Caki2 (cell line): ENCODE measurements at places on chromosomes 16 and 17. TPM values are rescaled to one million over a fixed set of nuclear protein-coding genes. Genes with fewer than 3 reads are reported as not detected.

- DNase-seq, result no peak
Measured at GRCh38 chr16:80623376-80623775, 82.6 kb downstream of the DYNLRB2 start.

DNA sequence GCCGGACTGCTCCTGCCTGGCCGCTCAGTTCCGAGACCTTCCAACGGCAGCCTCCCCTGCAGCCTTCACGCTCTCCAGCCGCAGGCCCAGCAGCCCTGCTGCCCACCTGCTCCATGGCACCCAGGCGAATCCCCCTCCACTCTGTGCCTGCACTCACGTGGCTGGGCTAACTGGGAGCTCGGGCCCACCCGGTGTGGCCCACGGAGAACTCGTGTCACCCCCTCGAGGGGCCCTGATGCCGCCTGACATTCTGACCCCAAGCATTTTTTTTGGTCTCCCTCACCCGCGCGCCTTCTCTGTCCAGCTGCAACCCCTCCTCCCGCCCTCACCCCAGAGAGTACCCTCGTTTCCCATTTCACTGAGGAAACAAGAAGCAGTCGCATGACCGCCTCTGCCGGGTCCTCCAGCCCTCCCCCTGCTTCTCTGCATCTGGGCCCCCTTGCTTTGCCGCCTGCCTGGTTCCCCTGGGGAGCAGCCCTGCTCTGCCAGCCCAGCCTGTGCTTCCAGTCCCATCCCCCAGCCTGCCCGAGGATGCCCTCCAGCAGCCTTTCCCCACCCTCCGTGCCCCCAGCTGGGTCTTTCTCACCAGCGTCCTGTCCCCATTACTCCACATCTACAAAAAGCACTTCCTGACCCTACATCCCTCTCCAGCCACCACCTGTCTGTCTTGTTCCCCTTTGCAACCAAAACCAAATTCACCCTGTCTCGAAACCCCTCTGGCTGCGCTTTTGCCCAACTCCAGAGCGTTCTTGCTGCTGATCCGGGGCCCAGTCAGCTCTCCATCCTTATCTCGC, 146.4 kb upstream of the CHMP6 start:
- no peak for DNase-seq

DNA sequence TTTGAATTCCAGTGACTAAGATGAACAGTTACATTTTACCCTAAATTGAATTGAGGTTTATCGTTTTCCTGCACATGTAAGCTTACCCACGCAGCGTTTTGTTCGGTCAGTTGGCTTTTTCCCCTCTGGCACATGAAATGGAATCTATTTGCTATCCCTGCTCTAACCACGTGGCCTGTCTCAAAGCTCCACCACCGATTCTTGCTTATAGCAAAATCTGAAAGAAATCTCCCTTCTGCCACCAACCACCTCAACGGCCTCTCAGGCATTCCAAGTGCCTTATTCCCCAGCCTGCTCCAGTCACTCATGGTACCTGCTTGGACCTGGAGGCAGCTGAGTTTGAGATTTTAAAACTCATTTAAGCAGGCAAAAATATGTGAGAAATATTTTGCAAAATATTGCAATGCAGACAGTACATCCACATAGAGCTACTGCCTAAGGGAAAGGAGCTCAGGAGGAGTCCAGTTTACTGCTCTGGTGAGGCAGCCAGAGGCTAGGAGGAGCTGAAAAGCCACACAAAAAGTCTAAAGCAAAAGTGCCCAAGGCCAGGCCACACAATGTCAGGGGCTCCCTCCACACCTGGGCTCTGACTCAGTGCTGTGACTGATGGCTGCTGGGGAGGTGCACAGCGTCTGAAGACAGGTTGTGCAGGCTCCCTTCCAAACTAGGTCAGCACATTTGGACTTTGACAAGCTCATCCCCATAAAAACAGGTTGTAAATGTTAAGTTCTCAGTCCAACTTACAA, 26.4 kb downstream of the ARHGAP17 start:
- no peak for DNase-seq

DNA sequence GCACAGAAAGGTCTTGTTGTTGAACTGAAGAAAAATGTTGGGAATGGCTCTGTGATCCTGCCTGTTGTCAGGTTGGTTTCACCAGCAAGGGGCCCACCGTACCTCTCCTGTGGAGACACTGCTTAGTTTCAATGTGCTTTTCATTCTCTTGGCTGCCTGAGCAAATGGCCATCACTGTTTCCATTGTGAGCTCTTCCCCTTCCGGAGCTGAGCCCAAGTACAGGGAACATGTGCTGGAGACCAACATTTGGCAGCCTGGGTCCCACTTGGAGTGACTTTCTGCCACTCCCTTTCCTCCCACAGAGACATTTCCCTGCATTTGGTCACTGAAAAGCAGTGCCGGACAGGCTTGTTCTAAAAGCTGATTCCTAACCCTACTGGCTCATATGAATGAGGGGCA, 23.1 kb downstream of the GABARAPL2 start:
- no peak for DNase-seq

GRCh38 chr17:82534401-82534812, 14.9 kb downstream of the FOXK2 start:
- DNase-seq, result no peak

DNA sequence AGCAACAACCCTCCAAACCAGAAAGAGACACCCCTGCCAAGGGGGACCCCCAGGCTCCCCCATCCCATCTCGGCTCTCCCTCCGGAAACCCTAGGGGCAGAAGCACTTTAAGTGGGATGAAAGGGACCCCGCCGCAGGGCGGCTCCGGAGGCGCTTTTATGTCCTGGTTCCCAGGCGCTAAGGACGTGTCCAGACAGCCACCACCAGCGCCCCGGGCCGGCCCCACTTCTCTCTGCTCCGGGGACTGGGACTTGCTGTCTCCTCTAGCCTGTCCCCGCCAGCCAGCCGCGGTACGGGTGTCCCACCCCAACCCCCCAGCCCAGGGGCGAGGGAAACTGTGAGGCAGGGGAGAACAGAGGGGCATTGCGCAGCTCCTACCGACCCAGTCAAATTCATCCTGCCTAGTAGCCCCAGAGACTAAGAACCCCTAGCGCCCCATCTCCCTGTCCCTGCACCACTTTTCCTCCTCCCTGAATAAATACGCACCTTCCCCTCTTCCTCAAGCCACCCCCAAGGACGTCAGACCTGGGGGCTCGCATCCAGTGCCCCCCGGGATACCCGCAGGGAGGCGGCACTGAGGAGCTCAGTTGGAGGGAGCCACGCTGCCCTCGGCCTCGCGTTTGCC, 4.1 kb downstream of the SP6 start:
- DNase-seq, result no peak

- no peak for DNase-seq
Measured at GRCh38 chr17:29303386-29303785, 9.4 kb upstream of the NUFIP2 start.

- DNase-seq, result no peak
Measured at GRCh38 chr16:89119661-89120141, 26.0 kb downstream of the ACSF3 start.

DNA sequence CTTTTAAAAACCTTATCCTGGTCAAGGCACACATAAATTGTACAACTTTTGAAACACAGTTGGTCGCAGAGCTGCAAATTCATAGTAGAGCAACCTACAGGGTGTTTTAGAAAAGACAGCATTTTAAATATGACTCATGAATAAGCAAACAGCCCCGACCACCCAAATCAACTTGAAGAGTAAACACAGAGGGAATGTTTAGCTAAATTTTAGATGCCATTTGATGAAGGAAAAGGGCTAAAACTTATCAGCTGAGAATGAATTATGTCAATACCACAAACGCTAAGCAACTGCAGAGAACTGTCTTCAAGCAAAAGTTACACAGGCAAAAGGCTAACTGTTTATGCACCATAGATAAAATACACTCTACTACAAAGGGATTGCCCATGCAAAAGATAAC, 427.5 kb upstream of the PSMD7 start:
- DNase-seq, result no peak

DNA sequence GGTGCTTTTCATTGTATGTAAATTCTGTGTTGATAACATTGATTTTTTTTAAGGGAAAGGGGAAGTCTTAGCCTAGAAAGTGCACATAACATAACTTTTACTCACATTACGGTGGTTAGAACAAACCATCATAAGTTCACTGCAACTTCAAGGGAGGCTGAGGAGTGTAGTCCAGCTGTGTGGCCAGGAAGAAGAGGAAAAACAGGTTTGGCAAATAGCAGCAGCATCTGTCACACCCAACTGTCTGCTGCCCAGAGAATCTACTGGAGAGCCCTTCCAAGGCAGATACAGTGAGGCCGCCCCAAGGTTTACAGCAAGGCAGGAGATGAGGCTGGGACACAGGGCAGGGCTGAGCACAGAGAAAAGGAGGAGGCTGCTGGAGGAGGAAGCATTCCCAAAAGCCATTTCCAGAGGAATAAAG, 60.6 kb downstream of the AIPL1 start:
- no peak for DNase-seq

GRCh38 chr16:85028685-85029407, 1.3 kb downstream of the KIAA0513 start:
- peak; percentile 27 for DNase-seq

GRCh38 chr17:54902611-54903010, 2.0 kb downstream of the TOM1L1 start:
- no peak for DNase-seq

- no peak for DNase-seq
Measured at GRCh38 chr16:71645450-71645849, 19.5 kb downstream of the MARVELD3 start.

TSPAN10 gene
- 9.6 and 18.9 TPM in 2 replicates for total RNA-seq

ZACN gene
- total RNA-seq, result not detected in 2 replicates

RNF112 gene
- 1.5 and 1.6 TPM in 2 replicates for total RNA-seq

TPSB2 gene
- not detected in 2 replicates for total RNA-seq

CPHXL2 gene
- total RNA-seq, result not detected in 2 replicates

FBXL19 gene
- total RNA-seq, result 51.9 and 58.5 TPM in 2 replicates
